ENCODE measurements at places on chromosomes 12 and 14.

DNA sequence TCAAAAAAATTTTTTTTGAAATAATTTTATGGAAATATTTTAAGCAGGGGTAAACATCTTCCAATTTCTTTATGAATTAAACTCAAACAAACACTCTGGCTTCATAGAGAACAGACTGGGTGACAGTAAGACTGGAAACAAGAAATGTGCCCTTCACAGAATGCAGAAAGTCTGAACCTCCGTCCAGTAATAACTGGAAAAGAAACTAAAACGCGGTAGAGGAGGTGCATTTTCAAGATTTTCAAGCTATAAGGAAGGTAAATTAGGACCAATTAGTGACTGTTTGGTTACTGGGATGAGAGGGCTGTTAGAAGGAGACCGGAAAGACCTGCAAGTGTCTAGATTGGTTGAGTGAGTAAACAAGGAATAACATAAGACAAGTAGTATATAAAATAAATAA lies 245.7 kb downstream of the CEP128 start:
- DNase-seq: no peak

DNA sequence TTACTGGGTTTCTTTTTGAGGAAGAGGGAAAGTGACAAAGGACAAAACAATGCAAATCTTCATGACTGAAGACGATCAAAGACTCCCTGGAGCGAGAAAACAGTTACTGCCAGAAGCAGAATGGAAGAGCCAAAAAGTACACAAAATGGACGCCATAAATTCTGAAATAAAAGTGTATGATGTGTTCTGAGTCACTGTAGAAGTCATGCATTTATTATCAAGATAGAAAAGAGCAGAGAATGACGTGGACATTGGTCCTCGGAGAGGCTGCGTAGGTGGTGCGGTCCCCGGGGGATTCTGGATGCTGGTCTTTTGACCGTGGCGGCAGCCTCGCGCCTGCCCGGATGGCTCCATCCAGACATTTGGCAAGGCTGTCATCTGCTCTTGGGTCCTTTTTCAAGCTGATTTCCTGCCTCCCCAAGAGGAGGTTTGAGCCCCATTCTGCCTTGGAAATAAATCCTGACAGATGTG lies 52.8 kb downstream of the C14orf132 start:
- no peak for DNase-seq

GRCh38 chr14:93033983-93034670 lies 81.6 kb downstream of the ITPK1 start:
- no peak for DNase-seq

DNA sequence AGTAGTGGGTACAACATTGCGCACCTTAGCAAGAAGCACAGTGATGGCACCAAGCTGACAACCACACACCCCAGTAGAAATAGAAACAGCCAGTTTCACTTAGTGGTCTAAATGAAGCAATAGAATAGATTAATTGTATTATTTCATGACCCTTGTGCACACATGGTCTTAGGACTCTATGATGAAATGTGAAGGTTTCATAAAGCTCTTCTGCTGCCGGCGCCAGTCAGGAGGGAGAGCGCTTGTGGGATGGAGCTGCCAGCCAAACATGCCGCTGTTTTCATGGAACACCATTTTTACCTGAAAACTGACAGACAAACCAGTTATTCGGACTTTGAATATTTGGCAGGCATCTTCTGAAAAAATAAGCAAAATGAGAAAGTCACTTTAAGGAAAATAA lies 100.0 kb downstream of the PPP2R5C start:
- no peak for DNase-seq

- peak; percentile 36 for DNase-seq
Measured at GRCh38 chr12:12985817-12986408, 14.2 kb downstream of the HEBP1 start.

DNA sequence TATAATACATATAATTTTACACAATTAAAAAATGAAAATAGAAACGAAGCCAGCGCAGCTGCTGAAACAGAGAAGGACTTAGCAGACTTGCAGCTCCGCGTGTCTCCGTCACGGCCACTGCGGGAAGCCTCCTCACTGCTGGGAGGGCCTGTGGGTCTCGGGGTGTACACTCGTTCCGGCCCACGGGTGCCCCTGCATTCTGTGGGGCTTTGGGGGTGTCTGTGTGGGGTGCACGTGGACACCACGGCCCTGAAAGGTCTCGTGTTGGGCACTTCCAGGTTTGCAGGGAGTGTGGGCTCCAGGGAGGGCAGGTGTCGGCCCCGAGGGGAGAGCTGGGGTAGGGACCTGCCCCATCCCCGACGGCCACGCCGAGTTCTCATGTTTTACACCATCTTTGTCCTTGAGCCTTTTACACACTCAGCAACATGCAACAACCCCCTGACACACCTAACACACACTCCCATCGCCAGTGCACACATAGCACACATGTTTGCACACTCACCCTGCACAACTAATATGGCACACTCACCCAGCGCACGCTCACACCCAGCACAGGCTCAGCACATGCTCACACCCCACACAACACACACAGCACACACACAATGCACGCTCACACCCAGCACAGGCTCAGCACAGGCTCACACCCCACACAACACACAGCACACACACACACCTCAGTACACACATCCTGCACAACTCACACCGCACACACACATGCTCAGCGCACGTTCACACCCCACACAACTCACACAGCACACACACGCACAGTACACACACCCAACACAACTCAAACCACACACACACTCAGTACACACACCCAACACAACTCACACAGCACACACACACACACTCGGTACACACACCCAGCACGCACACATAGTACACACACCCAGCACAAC lies 36.6 kb downstream of the NOC4L start:
- DNase-seq: no peak

DNA sequence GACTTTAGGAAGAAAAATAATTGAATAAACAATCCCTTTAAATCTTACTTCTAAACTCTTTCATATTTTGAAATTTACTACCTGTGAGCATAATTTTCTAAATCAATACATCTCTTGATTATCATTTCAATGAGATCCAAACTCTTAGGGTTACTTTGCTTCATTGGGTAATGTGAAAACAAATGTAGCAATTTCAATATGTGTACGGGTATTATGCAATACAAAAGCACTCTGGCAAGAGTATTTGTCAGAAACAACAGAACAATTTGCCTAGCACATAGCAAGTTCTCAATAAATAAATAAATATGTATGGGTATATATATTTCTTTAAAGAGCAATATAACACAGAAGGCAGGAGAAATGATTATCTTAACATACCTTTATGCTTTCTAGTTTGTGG lies 77.1 kb downstream of the PLEKHG7 start:
- no peak for DNase-seq

- no peak for DNase-seq
Measured at GRCh38 chr14:80059041-80059440, 152.3 kb downstream of the DIO2 start.

- DNase-seq: no peak
Measured at GRCh38 chr12:45587877-45588533, 141.5 kb upstream of the ARID2 start.

- DNase-seq: no peak
Measured at GRCh38 chr12:56362130-56363059, at the start of gene APOF. Gene APOF, minus strand, starts transcription at chr12:56362857. Its CDS starts 112 bp downstream, at chr12:56362745.

GRCh38 chr14:73988065-73988464 lies 31.0 kb downstream of the ENTPD5 start:
- no peak for DNase-seq

GRCh38 chr12:41225179-41225578 lies 37.1 kb downstream of the PDZRN4 start:
- DNase-seq: peak; percentile 13

- DNase-seq: no peak
Measured at GRCh38 chr14:52455291-52456088, 96.8 kb downstream of the TXNDC16 start.

- no peak for DNase-seq
Measured at GRCh38 chr12:58341791-58342190, 400.4 kb downstream of the ATP23 start.

DNA sequence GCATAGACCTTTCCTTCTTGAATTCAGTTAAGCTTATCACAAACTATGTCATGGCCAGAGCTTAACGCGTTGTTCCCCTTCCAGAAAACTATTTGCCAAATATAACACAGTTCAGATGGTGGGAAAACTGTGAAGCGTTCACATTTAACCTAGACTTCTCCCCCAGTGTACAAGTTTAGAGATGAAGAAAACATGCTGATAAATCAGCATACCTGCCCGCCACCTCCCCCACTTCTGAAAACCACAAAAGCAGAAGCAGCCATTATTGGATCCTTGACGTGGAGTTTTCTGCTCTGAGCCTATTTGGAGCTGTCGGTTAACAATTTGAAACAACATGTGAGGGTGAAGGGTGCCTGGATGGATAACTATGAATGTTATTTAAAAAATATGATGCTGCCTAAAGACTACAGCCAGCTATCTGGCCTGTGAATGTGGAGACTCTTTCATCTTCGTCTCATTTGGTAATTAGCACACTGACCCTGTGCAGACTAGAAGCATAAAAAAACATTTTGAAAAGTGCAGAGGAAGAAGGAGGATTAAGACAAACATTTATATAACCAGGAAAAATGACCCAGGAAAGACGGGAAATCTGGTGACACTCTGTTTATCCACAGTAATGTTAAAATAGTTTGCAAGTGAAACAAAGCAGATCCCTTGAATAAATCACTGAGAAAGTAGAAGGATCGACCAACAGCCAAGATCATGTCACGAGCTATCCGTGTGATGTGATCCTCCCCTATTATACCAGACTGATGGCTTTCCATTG lies 408.2 kb downstream of the AEBP2 start:
- DNase-seq: peak; percentile 88

- no peak for DNase-seq
Measured at GRCh38 chr12:52050116-52050757, 1.0 kb upstream of the NR4A1 start.

GRCh38 chr12:48311313-48311712 lies 39.4 kb downstream of the ZNF641 start:
- peak; percentile 50 for DNase-seq

- DNase-seq: peak; percentile 96
Measured at GRCh38 chr12:80778005-80778541, 61.4 kb downstream of the MYF5 start.

GRCh38 chr14:51392416-51392815 lies 152.4 kb downstream of the TMX1 start:
- DNase-seq: no peak

DNA sequence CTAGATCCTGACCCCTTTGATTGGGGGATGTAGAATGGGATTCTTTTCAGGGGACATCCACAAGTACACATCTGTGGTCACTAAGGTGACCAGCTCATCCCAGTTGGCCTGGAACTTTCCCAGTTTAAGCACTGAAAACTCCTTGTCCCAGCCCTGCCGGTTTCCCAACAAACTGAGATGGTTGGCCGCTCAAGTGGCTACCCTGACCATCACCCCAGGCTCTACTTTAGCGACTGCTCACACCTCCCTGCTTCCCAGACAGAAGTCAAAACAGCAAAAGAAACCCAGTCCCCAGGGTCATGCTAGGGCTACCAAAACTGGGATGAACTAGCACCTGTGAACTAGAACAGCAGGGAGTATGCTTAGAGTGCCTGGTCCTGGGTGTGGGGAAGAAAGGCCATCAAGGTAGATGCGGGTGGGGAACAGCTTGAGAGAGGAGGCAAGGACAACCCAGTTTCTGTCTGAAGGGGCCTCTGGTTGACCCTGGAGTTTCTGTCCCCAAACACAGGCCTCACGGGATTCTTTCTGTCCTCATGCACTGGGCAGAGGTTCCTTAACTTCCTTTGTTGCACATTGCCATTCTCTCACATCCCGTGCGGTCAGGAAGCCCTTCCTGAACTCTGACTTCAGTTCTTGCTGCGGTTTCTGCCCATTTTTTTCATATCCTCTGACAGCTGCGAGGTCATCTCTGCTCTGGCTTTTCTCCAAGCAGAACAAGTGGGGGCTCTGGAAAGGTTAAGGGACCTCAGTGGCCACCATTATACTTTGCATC lies 1.6 kb downstream of the LTB4R start:
- DNase-seq: no peak

DNA sequence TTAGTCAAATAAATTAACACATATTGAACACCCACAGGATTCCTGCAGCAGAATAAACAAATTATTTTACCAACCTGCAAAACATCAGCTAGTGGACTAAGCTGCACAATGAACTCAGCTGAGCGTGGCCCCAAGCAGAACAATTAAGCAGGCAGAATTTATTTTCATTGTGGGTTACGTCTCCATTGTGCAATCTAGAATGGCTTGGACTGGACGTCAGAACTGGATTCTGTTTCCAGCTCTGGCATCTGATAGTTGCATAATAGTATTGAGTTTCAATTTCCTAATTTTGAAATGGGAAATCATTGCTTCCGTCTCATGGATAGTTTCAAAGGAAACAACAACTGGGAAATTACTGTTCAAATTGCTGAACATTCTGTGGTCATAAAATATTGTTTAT lies 35.5 kb upstream of the RERG start:
- DNase-seq: no peak

DNA sequence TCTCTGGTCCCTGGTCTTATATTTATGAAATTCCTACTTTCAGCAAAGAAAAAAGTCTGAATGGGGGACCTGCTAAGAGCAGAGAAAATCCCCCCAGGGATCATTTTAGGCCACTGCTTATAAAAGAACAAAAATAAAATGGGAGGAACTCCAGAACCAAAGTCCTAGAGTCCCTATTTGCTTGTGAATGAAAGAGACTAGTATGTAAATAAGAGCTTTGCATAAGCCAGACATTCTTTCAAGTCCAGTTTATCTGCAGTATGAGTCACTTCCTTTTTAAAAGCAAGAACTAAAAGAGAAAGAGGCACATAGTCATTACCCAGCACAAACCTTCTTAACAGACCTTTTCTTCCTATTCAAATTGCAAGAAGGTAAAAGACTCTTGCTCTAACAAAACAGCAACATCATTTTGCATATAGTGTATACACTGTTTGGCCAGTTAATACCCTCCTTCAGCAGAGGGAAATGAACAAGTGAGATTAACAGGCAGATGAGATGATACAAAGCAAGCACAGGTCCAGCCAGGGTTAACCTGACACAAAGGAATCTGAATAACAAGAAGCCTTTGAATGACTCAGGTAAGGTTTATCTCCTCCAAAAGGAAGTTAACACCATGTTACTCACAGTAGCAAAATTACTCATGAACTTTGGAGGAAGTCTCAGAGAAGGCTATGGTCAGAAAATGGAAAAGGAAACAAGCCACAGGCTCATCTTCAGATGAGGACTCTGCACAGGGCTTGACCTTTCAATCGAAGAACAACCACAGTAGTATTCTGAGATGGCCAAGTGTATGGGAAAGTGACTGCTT lies 87.3 kb downstream of the PHLDA1 start:
- DNase-seq: peak; percentile 81

- DNase-seq: no peak
Measured at GRCh38 chr14:72830786-72831594, 62.9 kb downstream of the DPF3 start.

- DNase-seq: peak; percentile 74
Measured at GRCh38 chr12:23049180-23049579, 424.2 kb downstream of the ETNK1 start.

DNA sequence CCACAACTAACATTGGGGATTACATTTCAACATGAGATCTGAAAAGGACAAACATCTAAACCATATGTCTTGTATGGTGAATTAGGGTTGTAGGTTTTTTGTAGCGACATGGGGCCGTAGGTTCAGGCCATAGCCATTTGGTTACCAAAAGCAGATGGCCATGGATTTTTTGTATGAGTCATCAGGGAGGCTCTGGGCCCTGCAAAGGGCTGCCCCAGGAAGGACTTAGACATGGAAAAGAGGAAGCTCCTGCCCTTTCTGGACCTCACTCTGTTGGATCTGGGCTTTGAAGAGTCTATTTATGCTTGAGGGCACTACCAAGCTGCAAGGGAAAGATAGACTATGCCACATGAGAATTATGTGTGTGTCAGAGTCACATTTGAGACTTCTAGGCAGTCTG lies 89.3 kb upstream of the DHRS4 start:
- DNase-seq: peak; percentile 1
